ENCODE measurements at places on chromosomes 12 and 14. TPM values are rescaled to one million over a fixed set of nuclear protein-coding genes. Genes with fewer than 3 reads are reported as not detected.

DNA sequence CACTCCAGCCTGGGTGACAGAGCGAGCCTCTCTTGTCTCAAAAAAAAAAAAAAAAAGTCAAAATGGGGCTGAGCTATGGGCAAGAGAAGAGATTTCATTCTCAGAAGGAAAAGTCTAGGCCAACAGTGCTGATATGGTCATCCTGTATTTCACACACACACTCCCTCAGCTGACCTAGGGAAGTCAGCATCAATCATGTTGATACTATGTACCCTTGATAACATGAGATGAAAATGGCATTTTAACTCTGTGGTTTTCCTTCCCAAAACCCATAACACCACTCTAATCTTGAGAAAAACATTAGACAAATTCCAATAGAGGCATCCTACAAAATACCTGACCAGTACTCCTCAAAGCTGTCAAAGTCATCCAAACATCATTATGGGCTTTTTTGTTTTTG, 2.3 kb upstream of the NEMP1 start:
- H3K27me3 ChIP-seq, result no peaks in the 10 kb centered on the region
- no peak overlapping the region for H3K4me3 ChIP-seq
- no peak for DNase-seq
- no peaks in the 10 kb centered on the region for H3K36me3 ChIP-seq

DNA sequence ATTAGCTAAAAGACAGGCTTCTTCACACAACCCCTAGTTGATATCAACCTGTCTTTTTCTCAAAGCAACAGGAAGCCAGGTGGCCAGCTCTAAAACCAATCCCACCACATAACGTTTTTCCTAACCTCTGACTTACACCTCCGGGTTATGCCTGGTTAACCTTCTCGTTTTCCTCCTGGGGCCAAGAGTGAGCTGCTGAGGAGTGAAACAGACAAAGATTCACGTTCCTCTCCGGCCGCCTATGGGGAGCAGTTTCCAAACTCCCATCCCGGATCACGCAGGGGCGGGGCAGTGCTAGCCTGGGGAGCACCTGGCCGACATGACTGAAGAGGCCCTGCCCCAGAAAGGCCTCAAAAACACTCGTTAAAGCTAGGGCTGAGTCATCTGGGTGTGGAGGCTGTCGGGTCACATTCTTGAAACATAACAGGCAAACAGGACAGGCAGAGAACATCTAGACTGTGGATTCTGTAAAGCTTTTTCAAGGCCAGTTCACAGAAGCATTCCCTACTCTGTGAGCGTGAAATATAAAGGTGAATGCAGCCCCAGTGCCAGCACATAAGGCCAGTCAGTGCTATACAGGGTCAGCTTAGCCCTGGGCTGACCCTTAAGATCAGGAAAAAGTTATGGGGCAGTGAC, 25.9 kb upstream of the LGALS3 start:
- H3K27me3 ChIP-seq, result no peaks in the 10 kb centered on the region
- no peaks in the 10 kb centered on the region for H3K36me3 ChIP-seq
- peaks cover 87% of the 10 kb centered on the region for H3K4me1 ChIP-seq

DNA sequence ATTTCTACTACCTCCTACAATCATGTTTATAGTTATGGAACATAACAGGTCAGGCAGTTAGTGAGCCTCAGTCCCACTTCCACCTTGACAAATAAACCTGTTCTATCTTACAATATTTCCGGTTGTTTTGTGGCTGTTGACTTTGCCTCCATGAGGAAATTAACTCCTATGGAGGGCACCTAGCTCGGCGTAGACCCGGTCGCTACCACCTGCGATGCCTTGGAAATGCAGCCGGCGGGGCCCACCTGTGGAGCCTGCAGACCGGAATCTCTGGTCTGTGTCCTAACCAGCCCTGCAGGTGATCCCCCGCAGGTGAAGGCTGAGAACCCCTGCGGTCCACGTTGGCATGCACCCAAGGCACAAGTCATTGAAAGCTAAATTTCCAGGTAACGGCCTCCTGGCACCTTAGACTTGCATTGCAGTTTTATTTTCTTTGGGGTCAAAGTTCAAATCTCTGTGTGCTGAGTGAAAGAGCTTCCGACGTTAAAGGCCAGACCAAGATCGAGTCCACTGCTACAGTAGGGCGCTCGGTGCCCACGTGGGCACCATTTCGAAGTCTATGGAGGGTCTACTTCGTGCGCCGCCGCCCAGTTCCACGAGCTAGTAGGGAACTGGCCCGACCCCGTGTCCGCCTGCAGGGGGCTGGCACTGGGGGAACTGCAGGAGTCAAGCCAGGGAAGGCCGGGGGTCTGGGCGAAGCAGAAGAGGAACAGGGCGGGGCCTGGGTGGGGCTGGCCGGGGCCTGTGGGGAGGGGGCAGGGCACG, 782 bp upstream of the PIWIL1 start:
- H3K27ac ChIP-seq, result no peak overlapping the region
- peaks cover 10% of the 10 kb centered on the region for H3K4me1 ChIP-seq
- no peak overlapping the region for H3K4me3 ChIP-seq
- no peaks in the 10 kb centered on the region for H3K36me3 ChIP-seq
- peaks cover 31% of the 10 kb centered on the region for H3K27me3 ChIP-seq
- no peak for DNase-seq

DNA sequence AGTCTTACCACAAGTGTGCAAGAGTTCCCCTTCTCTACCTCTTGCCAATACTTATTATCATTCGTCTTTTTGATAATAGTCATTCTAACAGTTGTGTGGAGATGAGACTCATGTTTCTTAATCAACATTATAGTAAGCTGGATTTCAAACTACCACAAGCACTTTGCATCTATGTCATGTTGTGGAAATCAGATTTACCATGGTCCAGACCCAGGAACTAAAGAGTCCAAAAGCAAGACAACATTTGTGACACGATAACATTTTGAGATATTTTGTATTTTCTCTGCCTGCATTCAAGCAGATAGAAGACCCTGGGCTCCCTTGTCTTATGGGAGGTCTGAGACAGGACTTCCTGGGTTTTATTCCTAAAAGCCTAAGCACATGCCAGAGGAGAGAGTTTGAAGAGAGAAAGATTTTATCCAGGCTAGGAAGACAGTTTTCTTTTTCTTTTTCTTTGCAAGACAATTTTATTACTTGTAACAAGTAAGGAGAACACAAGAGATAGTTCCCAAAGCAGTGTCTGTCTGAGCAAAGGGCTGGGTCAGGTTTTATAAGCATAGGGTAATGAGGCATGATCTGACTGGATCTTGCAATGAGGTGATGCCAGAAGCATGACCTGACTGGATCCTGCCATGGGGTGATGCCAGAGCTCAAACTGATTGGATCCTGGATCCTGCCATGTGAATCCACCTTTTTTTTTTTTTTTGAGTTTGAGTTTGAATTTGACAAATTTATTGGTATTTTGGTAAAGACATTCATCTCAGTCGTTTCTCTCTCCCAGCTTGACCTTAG, 180.5 kb upstream of the HMGA2 start:
- DNase-seq, result no peak
- peaks cover 3% of the 10 kb centered on the region for H3K4me1 ChIP-seq
- H3K27me3 ChIP-seq, result peaks cover 20% of the 10 kb centered on the region
- H3K36me3 ChIP-seq, result no peaks in the 10 kb centered on the region
- no peak overlapping the region for H3K4me3 ChIP-seq

DNA sequence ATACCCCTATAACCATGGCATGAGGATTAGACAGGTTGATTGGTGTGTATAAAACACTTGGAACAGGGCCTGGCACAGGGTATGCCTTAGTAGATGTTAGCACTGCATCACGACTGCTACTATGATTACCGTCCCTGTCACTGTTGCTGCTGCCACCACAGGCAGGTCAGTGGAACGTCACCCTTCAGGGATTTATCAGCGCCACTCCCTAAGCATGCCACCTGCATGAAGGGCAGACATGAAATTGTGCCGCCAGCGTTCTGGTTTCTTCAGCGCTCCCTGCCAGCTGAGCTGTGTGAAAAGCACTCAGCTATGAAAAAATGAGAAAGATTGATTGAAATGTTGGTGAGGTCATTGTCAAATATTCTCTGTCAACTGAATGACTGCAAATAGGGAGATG, 477.0 kb downstream of the DPF3 start:
- no peak overlapping the region for H3K27ac ChIP-seq
- H3K4me3 ChIP-seq, result no peak overlapping the region
- no peak for DNase-seq
- no peaks in the 10 kb centered on the region for H3K36me3 ChIP-seq
- H3K27me3 ChIP-seq, result no peaks in the 10 kb centered on the region

GRCh38 chr14:50085570-50086320, 30.6 kb downstream of the VCPKMT start:
- no peaks in the 10 kb centered on the region for H3K27me3 ChIP-seq
- H3K36me3 ChIP-seq, result no peaks in the 10 kb centered on the region
- no peak for DNase-seq
- peaks cover 3% of the 10 kb centered on the region for H3K4me1 ChIP-seq
- no peak overlapping the region for H3K27ac ChIP-seq
- no peak overlapping the region for H3K4me3 ChIP-seq

DNA sequence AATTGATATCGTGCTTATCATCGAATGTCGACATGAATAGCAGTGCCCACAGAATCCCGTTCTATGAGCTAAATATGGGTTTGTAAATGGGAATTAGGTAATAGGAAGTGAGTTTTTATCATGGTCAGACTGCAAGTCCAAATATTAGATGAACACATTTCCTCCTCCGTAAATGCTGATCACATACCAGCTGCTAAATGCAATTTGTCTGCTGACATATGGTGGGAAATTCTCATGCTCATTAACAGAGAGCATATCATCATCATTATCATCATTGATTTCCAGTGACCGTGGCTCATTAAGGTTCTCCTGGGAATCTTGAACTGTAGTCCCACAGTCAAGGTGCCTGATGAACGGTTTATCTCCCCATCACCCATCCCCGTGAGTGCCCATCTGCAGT, 998.8 kb upstream of the TMEM132C start:
- H3K27me3 ChIP-seq, result no peaks in the 10 kb centered on the region
- no peak overlapping the region for H3K4me3 ChIP-seq
- DNase-seq, result no peak
- no peaks in the 10 kb centered on the region for H3K4me1 ChIP-seq
- H3K36me3 ChIP-seq, result no peaks in the 10 kb centered on the region

- no peak for DNase-seq
- H3K27ac ChIP-seq, result no peak overlapping the region
- H3K27me3 ChIP-seq, result no peaks in the 10 kb centered on the region
- no peaks in the 10 kb centered on the region for H3K36me3 ChIP-seq
- H3K4me3 ChIP-seq, result no peak overlapping the region
These were observed 284.3 kb downstream of the KSR2 start for GRCh38 chr12:117684471-117684870.

GRCh38 chr12:25123126-25123525, 71.8 kb downstream of the DNAI7 start:
- no peaks in the 10 kb centered on the region for H3K4me1 ChIP-seq
- H3K4me3 ChIP-seq, result no peak overlapping the region
- no peaks in the 10 kb centered on the region for H3K36me3 ChIP-seq
- H3K27me3 ChIP-seq, result no peaks in the 10 kb centered on the region
- H3K27ac ChIP-seq, result no peak overlapping the region

The IL23A gene
- total RNA-seq, result 0.81 TPM

DNA sequence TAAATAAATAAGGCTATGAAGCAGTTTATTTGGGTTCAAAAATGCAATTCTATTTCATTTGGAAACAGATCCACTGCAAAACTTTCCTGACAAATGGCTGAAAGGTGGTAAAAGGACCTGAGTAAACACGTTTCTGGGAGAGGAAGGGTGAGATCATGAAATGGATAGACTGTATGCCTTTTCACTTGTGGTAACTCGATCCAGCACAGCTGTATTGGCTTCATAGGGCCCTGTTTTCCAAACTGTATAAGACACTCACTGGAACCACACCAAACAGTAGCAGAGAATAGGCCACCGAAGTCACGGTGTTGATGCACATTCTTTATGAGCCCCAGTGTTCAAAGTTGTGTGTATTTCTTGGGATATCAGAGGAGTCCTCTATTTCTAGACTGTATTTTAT, 325.2 kb upstream of the DIO2 start:
- no peak overlapping the region for H3K27ac ChIP-seq
- no peaks in the 10 kb centered on the region for H3K36me3 ChIP-seq

The OR10A7 gene
- not detected for total RNA-seq

The FLRT2 gene
- total RNA-seq, result 13.3 TPM

GRCh38 chr14:31154956-31155355, 52.6 kb downstream of the HECTD1 start:
- no peak overlapping the region for H3K27ac ChIP-seq
- H3K4me1 ChIP-seq, result no peaks in the 10 kb centered on the region
- H3K4me3 ChIP-seq, result no peak overlapping the region
- H3K27me3 ChIP-seq, result no peaks in the 10 kb centered on the region
- no peak for DNase-seq

GRCh38 chr12:96456265-96456974, 33.0 kb upstream of the CFAP54 start:
- H3K36me3 ChIP-seq, result no peaks in the 10 kb centered on the region
- DNase-seq, result no peak
- no peaks in the 10 kb centered on the region for H3K4me1 ChIP-seq
- H3K27me3 ChIP-seq, result no peaks in the 10 kb centered on the region

DNA sequence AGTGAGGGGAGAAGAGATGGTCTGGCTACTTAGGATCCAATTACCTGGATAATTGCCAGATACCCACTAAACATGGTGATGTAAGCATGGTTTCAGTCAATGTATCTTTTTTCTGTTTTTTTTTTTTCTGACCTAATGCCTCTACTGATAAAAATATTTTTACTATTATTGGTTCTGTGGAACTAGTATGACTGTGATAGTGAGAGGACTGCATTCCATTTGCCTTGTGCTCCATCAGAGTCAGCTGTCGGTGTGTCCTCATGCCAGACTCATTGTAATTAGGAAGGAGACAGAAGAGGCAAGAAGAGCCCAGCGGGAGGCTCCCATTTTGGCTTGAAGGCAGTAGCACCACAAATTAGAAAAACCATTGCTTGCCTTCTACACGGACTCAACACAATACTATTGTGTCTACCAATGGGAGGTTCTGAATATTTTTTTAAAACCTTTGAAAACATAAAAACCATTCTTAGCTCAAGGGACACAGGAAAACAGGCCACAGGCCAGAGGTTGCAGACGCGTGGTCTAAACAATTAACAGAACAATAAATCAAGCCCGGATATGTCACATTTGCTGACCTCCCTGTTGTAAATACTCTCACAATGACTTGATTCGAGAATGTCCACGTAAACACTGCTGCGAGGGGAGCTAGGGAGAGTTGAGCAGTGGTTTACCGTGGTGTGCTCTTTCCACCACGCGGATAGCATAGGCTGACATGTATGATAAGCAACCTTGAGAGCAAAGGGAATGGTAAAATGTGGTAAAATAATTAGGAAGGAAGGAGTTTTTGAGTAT, 13.5 kb upstream of the DCP1B start:
- DNase-seq, result no peak
- no peak overlapping the region for H3K4me3 ChIP-seq
- no peak overlapping the region for H3K27ac ChIP-seq
- H3K27me3 ChIP-seq, result no peaks in the 10 kb centered on the region
- peaks cover 28% of the 10 kb centered on the region for H3K4me1 ChIP-seq

Measured in upper lobe of right lung (tissue), 1 donor.